Hepatic stellate cell (primary cell): ENCODE measurements at places on chromosomes 4 and X.

- no peak for DNase-seq
These were observed 420.8 kb downstream of the ARHGAP24 start for GRCh38 chr4:85895755-85896154.

GRCh38 chr4:152360045-152360410, 175.9 kb downstream of the FBXW7 start:
- DNase-seq: no peak

GRCh38 chr4:2305766-2306501, 44.0 kb upstream of the MXD4 start:
- no peak for DNase-seq

DNA sequence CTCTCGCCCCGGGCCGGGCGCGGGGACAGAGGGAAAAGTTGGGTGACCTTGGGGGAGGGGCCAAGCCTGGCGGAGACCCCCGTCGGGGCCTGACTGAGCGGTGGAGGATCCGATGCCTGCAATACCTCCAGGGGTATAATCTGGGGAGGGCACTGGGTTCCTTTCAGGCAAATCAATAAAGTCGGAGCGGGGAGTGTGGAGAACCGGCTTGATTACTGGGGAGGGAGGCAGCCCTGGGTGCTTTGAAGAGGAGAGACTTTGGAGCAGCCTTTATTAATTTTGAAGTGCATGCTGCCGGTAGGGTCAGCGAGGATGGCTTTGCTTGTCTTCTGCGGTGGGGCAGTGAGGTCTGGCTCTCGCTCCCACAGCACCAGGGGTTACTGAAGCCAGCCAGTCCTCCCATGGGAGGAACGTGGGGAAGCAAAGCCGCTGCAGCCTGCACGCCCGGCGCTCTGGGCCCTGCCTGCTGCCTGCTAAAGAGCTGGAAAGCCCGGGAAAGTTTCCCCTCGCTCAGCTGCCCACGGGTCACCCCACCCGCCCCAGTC, 403 bp upstream of the LGI2 start:
- peak; percentile 38 for DNase-seq

GRCh38 chr4:173174594-173175012, 6.0 kb downstream of the GALNT7 start:
- DNase-seq: no peak

- DNase-seq: no peak
These were observed 1.8 kb downstream of the DCAF8L2 start for GRCh38 chrX:27591938-27592337.

DNA sequence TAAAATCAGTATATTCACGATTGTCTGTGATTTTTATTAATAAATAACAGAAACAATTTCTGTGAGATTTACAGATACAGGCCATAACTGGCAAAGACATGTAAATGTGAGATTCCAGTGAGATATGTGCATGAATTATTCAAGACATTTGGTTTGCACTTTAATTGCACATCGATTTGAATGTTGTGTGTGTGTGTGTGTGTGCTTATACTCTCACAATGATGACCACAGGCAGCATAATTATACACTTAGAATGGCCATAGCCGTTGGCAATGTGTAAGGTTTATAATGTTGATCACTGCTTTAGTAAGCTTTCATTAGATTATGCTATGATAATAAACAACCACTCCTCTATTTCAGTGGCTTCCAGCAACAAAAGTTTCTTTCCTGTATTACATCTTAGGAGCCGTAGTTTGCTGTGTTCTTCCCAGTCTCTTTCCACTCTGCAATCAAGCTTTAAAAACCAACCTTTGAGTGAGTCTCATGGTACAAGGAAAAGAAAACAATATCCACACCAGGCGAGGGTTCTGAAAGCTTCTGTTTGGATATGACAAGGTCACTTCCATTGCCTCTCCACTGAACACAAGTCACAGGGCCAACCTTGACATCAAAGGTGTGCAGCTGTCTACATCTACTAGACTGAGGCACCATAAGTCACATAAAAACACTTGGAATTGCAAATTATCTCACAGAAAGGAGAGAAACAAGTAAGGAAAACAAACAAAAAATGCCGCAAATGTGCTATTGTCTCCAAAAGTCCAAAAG, 897.7 kb downstream of the RAB28 start:
- DNase-seq: no peak

DNA sequence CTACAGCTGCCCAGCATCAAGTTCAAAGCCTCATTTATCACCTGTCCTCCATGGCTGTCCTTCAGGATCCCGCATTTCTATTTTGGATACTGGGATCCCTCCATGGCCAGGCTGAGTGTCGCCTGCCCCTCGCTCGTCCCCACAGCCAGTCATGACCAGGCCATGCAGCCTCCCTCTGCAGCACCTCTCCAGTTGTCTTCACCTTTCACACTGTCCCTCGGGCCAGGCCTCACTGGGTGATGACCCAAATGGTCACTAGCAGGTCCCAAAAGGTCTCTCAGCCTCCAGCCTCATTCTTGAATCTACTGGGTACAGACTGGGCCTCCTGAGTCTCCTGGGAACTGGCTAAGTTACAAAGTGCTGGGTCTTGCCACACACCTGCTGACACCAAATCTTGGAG, 48.7 kb upstream of the HELT start:
- DNase-seq: no peak

DNA sequence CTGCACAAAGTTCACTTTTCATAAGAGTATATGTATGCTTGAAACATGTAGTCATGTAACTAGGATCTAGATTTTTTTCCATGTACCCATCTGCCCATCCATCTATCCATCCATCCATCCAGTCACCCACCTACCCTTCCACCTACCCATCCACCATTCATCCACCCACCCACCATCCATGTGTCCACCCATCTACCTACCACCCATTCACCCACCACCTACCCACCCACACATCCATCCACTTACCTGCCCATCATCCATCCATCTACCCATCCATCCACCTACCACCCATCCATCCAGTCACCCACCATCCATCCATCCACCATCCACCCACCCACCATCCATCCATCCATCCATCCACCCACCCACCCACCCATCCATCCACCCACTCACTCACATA, 121.8 kb upstream of the PSAPL1 start:
- no peak for DNase-seq

DNA sequence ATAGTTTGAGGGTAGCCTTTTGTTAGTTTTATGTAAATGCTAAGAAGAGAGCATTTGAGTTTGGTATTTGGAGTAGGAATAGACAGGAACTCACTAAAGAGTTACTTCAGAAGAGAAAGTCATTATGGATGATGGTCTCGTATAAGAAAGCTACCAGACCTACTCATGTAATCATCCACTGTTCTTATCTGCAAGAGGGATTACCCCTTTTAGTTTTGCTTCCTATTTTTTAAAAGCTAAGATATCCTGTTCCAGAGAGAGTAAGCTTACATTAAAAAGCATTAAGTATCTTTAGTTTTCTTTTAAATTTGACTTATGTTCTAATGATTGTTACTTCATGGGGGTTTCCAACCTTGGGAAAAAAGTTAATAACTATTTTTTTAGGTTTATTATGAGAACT, 12.5 kb upstream of the ART3 start:
- no peak for DNase-seq

DNA sequence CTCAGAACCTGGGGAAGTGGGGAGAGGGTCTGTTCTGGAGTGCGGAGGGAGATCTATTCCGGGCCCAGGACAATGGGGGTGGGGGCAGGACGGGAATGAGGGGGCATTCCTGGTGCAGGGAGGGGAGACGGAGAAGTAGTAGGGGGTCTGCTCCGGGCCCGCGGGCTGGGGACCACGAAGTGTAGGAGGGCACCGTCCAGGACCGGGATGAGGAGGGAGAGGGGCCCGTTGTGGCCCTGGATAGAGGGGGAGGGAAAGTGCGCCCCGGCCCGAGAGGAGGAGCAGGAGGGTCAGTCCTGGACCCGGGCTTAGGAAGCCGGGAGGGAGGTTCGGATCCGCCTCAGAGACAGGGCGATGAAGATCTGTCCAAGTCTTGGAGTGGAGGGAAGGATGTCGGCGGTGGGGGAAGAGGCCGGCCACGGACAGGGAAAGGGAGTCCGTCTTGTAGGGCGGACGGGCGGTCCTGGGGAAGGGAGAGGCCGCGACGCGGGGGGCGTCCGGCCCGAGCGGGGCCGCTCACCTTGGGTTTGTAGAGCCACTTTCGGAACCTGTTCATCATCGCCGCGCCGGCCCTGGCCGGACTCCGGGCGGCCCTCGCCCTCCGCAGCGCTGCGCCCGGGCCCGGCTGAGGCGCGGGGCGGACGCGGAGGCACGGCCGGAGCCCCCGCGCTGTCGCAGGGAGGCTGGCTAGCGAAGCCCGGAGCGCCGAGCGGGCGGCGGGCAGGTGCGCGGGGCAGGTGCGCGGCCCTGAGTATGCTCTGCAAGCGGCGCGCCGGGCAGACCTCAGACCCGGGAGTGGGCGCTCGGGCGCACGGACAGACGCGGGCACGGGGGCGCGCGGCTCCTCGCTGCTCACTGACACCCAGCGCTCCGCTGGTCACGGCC, at the start of gene ZFYVE28:
TSS of gene ZFYVE28 (minus strand) at position 881 of the 885 bp plus-strand sequence. CDS start at position 559, 322 bp downstream.
- DNase-seq: no peak

- no peak for DNase-seq
These were observed 23.1 kb upstream of the KLHL2 start for GRCh38 chr4:165184220-165184619.

GRCh38 chr4:125091101-125091500, 223.7 kb upstream of the FAT4 start:
- DNase-seq: no peak

DNA sequence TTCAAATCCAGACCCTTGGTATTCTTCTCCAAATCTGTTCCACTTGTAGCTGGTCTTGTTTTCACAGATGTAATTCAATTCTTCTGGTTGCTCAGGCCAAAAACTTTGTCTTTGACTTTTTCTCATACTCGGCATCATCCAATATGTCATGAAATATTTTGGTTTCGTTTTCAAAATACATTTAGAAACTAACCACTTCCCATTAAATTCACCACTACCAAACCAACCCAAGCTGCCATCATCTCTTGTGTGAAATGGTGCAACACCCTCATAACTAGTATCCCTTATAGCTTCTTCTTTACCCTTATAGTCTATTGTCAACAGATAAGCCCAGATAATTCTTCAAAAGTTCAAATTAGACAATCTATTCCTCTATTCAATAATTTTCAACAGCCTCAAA, 192.1 kb downstream of the PRR32 start:
- DNase-seq: no peak

DNA sequence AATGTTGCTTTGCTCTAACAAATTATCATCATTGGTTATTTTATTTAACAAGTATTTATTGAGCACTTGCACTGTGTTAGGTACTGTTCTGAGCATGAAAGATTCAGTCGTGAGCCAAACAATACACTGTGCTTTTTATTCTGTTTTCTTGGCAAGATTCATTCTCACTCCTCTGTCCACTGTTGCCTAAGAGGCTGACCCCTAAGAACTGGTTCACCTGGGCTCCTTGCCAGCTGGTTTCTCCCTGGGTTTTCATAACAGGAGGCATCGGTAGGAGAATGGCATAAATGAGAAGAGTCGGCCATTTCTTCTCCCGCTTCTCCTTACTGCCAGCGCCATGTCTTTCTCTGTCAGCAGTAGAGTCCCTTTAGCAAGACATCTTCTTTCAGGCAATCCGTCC, 243.7 kb upstream of the DIAPH2 start:
- no peak for DNase-seq

- DNase-seq: no peak
These were observed at the start of gene NDST4 for GRCh38 chr4:115113506-115114106. NDST4 (minus strand) TSS chr4:115113620; CDS start chr4:115077036, 36,584 bp downstream.

GRCh38 chr4:70704215-70704930, 16.0 kb downstream of the UTP3 start:
- peak; percentile 66 for DNase-seq
